ENCODE measurements at places on chromosomes 6 and 20.

DNA sequence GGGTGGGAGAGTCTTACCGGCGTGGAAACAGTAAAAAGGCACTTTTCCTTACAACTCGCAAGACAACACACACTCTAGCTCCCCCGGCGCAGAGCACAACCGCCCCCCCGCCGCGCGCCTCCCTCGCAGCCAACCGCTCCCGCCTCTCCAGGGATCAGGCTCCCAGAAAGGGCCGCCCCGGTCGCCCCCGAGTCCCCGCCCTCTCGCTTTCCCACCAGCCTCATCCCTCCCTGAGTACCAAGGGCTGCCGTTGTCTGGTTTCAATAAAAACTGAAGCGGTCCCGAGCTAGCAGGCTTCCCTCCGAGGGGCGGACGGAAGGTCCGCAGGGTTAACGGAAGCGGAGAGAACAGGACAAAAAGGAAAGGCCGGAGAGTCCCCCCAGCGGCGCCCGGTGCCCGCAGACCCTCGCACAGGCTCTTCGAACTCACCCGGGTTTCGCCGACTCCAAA, 804 bp downstream of the ELOVL5 start:
- peak; percentile 39 for DNase-seq

- DNase-seq: no peak
These were observed 97.5 kb downstream of the CEBPB start for GRCh38 chr20:50288128-50288623.

GRCh38 chr20:432208-432607, 24.1 kb downstream of the RBCK1 start:
- no peak for DNase-seq

GRCh38 chr6:9168669-9169068, 733.3 kb upstream of the SLC35B3 start:
- no peak for DNase-seq

- DNase-seq: no peak
These were observed 28.5 kb downstream of the SLX4IP start for GRCh38 chr20:10463622-10464021.
